Activated T-helper 9 cell treated with anti-CD3 and anti-CD28 coated beads, Interleukin-2, amount 50 U/mL, for 16 hours (primary cell): ENCODE measurements at places on chromosomes 4 and X.

- DNase-seq = no peak
Observed at GRCh38 chr4:61320154-61320553, 120.0 kb downstream of the ADGRL3 start.

DNA sequence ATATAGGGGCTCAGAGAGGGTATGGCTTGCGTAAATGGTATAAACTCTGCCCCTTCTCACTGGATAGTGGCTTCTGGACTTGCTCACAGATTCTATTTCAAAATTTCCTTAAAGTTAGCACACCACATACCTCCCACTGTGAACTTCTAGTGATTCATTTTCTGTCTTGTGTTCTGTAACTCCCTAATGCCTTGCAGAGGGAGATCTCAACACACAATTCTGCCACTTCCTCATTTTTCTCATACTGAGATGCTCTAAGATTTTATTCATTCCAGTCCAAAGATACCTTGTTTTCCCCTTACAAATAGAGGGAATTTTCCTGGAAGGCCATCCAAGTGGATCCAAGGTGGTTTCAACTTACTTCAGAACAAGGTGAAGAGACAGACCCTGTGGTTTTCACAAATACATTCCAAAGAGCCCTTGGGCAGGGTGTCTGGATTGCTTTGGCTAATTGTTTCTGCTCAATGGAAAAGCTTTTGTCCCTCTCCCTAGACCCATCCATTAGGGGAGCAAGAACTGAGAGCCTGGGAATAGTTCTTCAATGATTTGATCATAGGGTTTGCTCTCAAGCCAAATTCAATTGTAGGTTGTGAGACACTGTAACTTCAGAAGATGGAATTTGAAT lies 52.1 kb upstream of the CAPN6 start:
- no peak for DNase-seq

GRCh38 chrX:109635146-109635545 lies 10.2 kb upstream of the KCNE5 start:
- DNase-seq = no peak

GRCh38 chr4:80878218-80878617 lies 152.3 kb upstream of the BMP3 start:
- DNase-seq = no peak

GRCh38 chr4:38905652-38906385 lies 38.2 kb downstream of the FAM114A1 start:
- DNase-seq = no peak

DNA sequence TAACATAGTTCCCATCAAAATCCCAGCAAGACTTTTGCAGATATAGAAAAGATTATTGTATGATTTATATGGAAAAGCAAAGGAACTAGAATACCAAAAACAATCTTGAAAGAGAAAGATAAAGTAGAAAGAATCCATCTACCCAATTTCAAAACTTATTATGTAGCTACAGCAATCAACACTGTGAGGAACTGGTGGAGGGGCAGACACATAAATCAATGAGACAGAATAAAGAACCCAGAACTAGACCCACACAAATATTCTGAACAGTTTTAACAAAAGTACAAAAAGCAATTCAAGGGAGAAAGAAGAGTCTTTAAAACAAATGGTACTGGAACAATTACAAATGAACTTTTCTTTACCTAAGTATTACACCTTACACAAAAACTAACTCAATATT lies 67.0 kb downstream of the LRBA start:
- DNase-seq = no peak

DNA sequence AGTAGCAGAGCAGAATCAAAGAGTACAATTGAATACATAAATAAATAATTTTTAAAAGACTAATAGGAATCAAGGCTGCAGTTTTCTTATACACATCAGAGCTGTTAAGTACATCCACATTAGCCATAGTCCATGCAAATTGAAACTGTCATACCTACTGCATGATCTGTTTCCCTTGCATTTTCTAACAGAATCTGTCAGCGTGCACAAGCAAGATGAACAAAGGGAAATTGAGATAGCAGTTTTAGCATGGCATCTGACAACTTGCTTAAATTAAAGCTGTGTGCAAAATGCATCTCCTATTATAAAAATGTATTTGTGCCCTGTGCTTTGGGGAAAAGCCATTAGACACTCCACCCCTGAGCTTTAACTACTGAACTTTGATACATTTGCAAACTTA lies 703.5 kb upstream of the GRID2 start:
- DNase-seq = no peak

DNA sequence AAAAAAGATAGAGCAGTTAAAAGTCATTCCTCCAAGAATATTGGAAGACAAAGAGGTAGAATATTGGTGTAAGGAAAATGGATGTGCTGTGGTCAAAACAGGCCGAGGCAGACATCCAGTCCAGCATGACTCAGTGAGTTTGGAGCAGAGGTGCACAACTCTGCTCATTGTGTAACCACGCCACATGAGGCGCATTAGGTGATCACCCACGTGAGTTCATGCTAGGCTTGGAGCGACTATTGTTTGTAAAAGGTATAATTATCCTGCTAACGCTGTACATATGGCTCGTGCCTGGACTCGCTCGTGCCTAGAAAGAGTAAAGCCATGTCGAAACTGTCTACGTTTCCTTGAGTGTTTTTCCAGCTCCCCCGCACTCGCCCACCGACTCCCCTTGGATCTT lies 23.9 kb downstream of the C4orf54 start:
- no peak for DNase-seq

DNA sequence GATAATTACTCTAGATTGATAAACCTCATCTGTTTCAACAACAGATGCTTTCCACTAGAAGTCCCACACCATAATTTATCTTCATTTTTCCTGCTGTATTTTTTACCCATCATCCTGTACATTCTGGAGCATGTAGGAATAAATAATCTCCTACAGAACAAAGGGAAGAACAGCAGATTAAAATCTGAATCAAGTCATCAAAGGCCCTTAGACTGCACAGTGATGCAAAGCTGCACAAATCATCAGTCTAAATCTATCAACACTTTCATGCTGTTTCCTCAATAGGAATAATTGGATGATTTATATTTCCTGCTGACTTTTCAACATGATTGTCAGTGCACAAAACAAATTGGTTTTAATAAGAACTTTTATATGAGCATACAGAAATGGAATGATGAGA lies 1143.9 kb downstream of the STIM2 start:
- DNase-seq = no peak

DNA sequence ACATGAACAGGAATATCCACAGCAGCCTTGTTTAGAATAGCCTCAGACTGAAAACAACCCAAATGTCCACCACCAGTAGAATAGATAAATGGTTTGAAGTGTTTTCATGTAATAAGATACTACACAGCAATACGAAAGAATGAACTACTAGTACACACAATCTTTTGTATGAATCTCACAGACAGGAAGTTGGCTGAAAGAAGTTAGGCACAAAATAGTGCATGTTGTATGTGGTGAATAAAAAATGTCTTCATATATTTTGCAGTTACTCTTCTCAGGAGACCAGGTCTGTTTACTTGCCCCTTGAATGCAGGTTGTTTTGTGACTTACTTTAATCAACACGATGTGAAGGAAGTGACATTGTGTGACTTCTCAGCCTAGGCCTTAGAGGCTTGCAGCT lies 75.9 kb upstream of the LEF1 start:
- DNase-seq = no peak

DNA sequence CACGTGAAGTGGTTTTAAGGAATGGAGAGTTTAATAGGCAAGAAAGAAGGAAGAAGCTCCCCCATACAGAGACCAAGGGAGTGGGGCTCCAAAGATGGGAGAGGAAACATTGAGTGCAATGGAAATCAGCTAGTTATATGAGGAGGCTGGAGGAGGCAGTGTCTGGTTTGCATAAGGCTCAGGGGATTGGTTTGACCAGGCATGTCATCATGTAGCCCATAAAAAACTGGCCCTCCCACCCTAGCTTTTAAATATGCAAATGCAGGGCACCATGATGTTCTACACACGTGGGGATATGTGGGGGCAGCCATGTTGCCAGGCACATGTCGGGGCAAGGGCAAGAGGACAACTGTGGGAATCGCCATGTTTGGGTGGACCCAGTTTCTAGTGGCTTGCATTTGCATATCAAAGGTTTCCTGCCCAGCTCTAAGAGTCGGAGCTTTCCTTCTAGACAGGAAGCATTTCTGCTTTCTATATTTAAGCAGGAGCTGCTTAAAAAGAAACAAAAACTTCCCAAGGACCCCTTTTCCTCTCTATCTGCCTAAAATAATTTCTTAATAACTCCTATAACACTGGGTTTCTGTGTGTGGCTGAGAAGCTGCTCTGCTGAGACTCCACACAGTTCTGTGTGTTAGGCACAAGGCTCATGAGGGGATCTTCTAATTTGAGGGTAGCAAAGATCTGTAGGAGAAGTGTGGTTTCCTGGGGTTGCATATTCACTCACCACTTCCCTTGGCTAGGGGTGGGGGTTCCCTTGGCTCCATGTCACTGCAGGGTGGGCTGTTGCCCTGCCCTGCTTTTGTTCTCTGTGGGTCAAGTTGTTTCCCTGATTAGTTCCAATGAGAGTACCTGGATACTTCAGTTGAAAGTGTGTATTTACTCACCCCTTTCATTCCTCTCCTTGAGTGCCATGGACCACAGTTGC lies 113.5 kb downstream of the VSIG4 start:
- no peak for DNase-seq

DNA sequence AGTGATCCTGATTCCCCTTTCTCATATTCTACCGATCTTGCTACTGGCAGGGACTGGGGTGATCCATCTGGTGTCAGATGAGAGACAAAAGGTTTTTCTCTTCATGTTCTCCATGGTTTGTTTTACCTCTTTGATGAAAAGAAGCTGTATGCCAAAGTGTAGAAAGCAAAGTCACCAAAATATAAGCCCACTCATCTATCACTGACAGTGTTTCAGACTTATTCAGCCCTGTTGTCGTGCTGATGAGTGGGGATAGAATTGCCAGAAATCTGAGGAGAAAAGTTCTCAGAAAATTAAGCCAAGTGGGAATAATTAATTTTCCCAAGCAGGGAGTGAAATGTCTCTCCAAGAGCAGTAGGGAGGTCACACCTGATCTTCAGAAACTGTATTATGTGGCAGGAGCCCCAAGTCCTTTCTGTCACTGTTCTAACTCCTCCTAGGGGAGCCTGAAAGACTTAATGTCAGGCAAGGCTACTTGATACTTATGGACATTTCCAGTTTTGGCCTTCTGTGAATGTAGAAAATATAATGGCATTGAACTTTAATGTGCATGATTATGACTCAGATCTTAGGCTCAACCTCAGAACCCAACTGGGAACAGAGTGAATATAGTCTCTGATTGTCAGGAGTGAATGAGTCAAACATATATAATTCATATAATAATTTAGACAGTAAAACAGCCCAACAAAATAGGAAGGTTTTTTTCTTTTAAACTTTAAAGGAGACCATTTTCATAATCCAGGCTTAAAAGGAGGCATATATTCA lies 298.1 kb downstream of the ANKRD50 start:
- no peak for DNase-seq

DNA sequence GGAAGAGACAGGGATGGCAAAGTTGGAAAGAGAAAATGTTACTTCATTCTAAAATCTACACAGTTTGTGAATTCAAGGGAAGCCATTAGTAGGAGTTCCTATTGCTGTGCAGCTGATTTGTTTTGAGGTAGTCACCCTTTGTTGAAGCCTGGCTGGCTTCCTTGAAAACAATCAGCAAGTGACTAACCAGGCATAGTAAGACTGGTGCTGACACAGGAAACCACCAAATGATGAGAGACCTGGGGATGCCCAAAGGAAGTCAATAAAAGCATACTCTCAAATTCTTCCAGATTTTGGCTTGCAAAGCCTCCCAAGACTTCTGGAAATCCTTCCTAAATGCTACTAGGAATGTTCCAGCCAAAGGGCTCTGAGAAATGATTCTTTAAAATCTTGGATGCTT lies 23.9 kb upstream of the PRDM8 start:
- peak; percentile 36 for DNase-seq

DNA sequence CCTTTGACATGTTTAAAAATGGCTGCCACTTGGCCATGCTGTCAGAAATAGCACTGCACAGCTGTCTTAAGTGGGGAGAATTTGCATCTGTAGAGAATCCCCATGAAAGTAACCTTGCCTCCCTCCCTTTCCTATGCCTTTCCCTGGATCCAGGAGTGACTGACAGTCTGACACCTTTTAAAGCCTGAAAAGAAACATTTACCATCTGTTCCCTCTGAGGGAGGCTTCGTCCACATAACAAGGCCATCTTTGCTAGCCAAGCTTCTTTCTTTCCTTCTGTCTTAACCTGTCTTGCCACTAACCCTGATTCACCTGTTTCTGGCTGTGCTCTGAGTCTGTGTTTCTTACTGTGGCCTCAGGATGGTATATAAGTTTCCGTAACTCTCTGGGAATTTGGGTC lies 21.3 kb upstream of the AADAT start:
- DNase-seq = no peak

DNA sequence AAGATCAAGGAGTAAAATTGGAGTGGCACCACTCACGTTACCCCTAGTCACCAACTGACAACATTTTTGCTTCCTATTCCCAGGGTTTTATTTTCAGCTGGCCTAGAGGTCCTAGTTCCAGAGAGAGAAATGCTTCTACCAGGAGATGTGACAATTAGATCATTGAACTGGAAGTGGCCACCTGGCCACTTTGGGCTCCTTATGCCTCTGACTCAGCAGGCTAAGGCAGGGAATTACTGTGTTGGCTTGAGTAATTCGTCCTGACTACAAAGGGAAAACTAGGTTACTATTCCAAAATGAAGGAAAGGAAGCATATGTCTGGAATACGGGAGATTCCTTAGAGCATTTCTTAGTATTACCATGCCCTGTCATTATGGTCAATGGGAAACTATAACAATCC lies 831.6 kb upstream of the NDST4 start:
- DNase-seq = no peak

DNA sequence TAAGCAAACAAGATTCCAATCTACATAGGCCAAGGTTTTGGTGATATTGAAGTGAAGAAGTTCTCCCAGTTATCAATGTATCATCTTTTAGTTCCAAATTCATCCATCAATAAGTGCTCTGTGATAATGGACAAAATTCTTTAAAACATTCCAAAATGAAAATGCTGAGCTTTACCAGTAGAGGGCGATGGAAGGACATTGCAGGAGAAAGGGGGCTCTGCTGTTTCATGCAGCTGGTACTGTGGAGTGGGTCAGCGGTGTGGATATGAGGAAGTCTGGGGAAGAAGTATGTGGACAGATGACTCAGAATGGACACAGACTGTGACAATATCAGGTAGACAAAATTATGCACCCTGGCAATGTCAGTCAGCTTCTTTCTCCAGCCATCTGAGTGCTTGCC lies 46.6 kb upstream of the HS6ST2 start:
- no peak for DNase-seq
